ENCODE measurements at places on chromosomes 11 and 22.

- no peak for DNase-seq
These were observed 41.3 kb downstream of the TNKS1BP1 start for GRCh38 chr11:57283231-57283990.

- DNase-seq, result peak; percentile 90
These were observed at the start of gene SORL1 for GRCh38 chr11:121451986-121452608. Gene SORL1, plus strand, starts transcription at chr11:121452314. Its CDS starts 18 bp downstream, at chr11:121452332.

DNA sequence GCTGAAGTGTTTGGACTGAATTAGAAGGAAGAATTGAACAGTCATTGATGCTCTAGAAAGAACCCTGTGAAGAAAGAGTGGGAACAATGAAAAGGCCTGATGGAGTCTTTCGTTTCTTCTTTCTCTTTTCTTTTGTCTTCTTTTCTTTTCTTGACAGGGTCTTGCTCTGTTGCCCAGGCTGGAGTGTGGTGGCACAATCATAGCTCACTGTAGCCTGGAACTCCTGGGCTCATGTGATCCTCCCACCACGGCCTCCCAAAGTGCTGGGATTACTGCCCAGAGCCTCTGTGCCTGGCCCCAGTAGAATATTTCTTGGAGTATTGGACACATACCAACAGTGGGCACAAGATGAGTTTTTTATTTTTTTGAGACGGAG is 1.1 kb downstream of the FEN1 start:
- no peak for DNase-seq

GRCh38 chr11:126542334-126543015 is 187.0 kb downstream of the ST3GAL4 start:
- no peak for DNase-seq

- DNase-seq, result peak; percentile 48
These were observed 80.4 kb downstream of the MYEOV start for GRCh38 chr11:69374110-69374945.

GRCh38 chr11:128324531-128325141 is 262.7 kb downstream of the ETS1 start:
- DNase-seq, result peak; percentile 91

- no peak for DNase-seq
These were observed 95.0 kb downstream of the GRAMD1B start for GRCh38 chr11:123525097-123525496.

DNA sequence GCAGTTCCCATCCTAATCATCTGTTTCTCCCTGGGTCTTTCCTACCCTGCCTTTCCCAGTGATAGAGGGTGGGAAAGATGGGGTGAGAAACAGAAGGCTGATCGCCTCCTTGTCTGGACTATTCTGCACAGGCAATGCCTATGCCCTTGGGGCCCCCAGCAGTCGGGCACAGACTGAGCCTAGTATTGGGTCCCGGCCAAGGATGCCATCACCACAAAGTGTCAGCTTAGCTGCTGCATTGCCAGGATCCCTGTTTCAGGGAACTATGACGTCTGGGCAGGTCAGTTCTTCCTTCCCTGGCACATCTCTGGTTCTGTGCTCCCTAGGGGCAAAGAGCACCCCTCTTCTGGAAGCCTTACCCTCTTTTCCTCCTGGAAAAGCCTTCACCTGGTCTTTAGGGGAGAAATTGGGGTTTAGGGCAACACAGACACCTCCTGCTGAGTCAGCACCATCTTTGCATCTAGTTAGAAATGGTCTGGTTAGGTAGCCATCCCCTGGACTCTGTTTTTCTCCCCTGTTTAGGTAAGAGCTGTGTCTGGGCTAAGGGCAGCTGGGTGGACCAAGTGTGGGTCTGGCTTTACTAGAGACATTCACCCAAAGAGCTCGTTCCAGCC is 2.1 kb downstream of the ADAMTS8 start:
- no peak for DNase-seq

- peak; percentile 73 for DNase-seq
These were observed 33.1 kb upstream of the SMPD1 start for GRCh38 chr11:6357222-6357621.

DNA sequence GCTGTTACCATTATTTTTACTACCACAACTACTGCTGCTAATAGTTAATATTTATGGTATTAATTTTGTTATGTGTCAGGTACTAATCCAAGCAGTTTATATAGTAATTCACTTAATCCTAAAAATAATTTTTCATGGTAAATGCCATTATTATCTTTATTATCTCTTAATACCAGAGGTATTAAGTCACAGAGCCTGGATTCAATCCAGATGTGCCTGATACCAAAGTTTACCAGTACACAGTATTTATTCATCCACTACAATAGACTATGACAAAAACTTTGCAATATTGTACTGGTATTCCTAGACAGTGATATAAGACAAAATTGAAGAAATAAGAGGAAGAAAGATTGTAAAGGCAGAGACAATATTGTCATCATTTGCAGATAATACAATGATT is 24.5 kb downstream of the MAP6 start:
- no peak for DNase-seq

DNA sequence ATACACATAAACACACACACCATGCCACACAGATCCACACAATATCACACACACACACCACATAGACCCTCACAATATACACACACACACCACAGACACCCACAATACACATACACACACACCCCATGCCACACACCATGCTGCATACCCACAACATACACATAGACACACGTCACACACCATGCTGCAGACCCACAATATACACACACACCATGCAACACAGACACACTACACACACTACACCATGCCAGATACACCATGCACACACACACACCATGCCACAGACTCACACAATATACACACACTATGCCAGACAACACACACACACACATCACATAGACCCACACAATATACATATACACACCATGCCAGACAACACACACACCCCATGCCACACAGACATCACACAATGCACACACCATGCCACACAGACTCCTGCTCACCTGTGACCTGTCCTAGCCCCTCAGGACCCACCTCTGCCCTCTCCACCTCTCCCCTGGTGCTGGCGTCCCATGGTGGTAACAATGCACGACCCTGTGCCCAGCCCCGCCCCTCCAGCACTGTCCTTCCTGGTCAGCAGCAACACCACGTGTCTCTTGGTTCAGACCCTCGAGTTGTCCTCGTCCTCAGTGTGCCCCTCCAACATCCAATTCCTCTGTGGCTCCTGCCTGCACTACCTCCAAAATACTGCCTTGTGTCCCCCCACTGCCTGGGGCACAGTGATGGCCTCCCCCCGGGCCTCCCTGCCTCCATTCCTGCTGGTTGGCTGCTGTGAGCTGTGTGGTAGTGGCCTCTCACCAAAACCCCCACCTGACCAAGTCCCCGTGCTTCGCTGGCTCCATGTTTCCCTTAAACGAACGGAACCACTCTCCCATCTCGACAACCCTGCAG is 23.7 kb upstream of the RFPL3 start:
- DNase-seq, result no peak

GRCh38 chr11:114483929-114484328 is 44.7 kb downstream of the REXO2 start:
- DNase-seq, result no peak

DNA sequence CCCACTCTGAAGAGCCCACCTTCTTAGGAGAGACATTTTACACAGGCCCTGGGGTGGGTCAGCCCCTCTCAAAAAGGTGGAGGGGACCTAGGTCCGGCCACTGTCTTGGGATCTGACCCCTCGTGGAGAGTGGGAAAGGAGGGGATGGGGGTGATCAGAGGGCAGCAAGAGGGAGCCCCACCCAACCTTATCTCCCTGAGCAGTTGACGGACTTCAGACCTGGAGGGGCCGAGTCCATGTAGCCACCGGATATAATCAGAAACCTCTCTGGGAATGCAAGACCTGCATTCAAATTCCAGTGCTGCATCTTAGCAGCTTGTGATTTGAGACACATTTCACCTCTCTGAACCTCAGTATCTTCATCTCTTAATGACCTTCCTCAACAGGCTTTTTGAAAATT is 44.0 kb downstream of the TP53I11 start:
- no peak for DNase-seq

- DNase-seq, result no peak
These were observed 841 bp upstream of the TMPRSS13 start for GRCh38 chr11:117929916-117930570.

- DNase-seq, result no peak
These were observed 25.2 kb upstream of the PTPRJ start for GRCh38 chr11:47955061-47955755.

- DNase-seq, result no peak
These were observed 5.3 kb downstream of the UBQLN3 start for GRCh38 chr11:5504403-5504921.

- no peak for DNase-seq
These were observed 14.5 kb upstream of the CYTH4 start for GRCh38 chr22:37267661-37268413.

- no peak for DNase-seq
These were observed 78.1 kb downstream of the GALNT18 start for GRCh38 chr11:11543656-11544055.

DNA sequence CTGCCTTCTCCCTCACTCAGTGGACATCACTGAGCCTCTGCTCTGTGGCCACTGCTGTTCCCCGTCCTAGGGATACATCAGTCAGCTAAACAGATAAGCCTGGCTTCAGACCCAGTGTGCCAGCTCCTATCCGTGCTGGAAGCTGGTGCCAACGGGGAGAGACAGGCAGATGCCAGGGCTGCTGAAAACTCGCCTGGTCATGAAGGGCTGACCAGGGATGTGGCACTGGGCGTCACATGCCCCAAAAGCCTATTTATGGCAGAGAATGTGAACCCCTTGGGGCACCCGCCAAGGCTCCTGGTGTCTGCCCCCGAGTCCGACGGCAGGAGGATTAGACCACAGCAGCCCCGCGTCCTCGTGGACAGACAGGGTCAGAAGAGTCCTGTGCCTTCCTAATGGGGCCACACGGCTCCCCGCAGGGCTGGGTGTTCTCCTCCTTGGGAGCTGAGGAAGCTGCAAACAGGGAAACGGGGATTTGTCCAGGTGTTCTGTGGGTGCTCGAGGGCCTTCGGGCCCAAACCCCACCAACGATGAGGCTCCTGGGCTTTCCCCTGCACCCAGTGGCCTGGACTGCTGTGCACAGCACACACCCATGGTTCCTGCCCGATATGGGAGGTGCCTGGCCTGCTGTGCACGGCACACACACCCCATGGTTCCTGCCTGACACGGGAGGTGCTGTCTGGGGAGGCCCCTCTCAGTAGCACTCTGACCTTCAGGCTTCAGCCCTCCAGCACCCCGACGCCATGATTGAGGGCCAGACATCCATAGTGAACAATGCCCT is 19.9 kb downstream of the ANO1 start:
- no peak for DNase-seq

DNA sequence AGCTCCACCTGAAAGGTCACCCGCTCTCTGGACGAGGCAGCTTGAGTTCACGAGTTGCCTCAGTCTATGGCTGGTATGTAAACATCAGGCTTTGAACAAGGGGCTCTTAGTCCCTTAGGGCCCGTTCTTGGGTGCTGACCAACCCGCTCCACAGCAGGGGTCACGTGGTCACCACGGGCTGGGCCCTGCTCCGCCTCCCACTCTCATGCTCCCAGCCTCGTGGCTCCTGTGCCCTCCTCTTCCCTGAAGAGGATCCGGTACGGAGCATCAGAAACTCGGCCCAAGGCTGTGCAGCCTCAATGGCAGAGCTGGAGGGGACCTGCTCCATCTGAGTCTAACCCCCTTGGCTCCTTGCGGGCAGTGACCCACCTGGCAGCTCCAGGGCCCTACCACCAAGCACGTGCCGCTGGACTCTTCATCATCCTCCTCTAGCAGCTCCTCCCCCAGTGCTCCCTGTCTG is 54.2 kb upstream of the TTLL12 start:
- DNase-seq, result no peak

- no peak for DNase-seq
These were observed 33.3 kb upstream of the PDGFB start for GRCh38 chr22:39278040-39278439.

GRCh38 chr22:42086051-42086450 is 4.5 kb downstream of the NDUFA6 start:
- DNase-seq, result no peak

DNA sequence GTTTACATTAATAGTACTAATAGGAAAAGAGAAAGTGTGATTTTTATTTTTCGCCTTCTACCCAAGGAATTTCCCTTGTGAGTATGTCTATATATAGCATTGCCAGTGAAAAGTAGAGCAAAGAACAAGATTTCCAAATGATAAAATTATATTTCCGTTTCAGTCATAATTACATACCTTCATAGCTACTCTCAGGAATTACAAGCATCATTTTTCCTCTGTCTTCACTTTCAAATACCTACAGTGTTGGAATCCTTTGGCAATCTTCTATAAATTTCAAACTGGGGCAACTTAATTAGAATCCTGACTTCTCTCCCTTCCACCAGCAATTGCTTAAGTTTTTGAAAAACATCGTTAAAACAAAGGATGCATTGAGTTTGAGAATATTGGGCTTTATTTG is 35.5 kb upstream of the SPON1 start:
- no peak for DNase-seq

DNA sequence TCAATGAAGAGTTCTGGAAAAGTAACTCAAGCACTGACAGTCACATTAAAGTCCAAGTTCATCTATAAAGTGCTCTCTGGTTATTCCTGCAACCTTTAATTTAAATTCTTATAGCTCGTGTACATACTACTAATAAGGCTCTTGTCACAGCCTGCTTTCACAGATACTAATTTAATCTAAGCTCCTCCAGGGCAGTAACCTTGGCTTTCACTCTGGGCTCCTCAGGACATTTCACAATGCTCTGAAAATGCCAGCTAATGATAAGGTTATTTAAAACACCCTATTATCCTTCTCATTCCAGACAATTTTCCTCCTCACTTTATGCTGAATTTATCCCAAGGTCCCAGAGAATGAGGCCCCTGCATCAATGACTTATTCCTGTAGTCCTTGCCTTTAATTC is 242.7 kb upstream of the CCDC90B start:
- no peak for DNase-seq

- DNase-seq, result no peak
These were observed 19.2 kb downstream of the FAM168A start for GRCh38 chr11:73578592-73579185.

DNA sequence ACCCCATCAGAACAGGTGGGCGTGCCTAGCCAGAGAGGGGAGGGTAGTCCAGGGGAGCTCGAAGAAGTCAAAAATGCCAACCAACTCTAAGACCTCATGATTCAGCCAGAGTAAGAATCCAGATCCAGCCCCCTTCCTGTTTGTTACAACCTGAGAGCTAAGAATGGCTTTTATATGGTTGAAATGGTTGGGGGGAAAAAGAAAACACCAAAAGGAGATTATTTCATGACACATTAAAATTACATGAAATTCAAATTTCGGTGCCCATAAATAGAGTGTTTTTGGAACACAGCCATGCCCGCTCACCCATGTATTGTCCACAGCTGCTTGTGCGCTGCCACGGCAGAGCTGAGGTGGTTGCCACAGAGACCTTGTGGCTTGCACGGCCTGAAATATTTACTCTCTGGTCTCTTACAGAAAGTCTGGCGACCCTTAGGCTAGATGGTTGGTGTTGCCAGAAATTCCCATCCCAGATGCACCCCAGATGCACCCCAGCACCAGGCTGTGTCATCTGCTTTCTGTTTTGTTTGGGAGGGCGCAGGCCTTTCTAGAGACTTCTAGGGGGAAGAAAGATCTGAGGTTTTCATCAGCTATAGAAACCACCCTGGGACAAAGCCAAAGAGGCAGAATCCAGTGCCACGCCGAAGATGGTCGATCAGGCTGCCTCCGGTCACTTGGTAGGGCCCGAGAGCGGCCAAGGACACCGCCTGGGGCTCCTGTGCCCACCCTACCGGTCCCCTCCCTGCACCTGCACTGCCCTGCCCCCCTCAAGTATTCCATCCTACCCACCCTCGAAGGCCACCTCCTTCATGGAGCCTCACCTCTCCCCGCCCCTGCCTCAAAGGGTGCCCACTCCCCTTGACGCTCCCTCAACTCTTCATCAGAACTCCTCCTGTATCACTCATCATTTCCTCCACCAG is 80.2 kb downstream of the DSCAML1 start:
- DNase-seq, result no peak

- DNase-seq, result no peak
These were observed 58.9 kb upstream of the CLMP start for GRCh38 chr11:123253911-123254310.

Data from activated effector memory CD4-positive, alpha-beta T cell treated with anti-CD3 and anti-CD28 coated beads, Interleukin-2, amount 50 U/mL, for 16 hours (primary cell).